ENCODE measurements at places on chromosomes 3 and 15.

DNA sequence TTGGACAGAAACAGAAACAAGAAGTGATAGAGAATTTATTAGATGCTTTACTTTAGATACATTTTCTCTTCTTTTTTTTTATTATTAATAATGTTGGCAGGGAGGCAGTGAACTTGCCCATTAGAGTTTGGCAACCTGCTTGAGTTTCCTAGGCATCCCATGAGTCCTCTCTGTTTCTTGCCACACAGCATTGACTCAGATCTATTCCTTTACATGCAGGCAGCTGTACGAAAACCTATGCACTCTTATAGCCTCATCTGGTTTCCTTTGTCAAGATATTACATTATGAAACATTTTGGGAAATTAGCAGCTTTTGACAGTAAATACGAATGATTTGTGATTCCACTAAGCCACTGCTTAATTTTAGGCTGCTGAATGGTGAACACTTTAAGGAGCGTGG, 23.3 kb downstream of the IL1RAP start:
- DNase-seq, result no peak

- no peak for DNase-seq
These were observed 9.4 kb upstream of the CHAC1 start for GRCh38 chr15:40943764-40944365.

GRCh38 chr3:100047455-100048141, 66.7 kb downstream of the FILIP1L start:
- DNase-seq, result no peak

DNA sequence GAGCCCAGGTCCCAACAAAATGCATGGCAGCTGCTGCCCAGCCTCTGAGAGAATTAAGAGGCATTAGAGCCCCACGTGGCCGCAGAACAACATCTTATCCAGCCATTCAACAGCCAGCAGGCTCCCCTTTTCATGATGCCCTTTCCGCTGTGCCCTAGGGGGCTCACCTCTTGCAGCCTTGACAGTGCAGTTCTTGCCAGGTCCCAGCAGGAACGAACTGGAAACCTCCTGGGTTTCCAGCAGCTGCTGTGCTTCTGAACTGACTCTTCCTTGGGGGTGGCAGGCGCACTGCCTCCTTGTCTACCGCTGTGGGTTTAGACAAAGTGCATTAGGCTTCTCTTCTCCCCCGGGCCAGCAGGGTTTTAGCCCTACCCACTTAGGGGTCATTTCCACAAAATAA, 85.2 kb downstream of the FAM174B start:
- no peak for DNase-seq

GRCh38 chr3:65922441-65922840, 116.3 kb downstream of the MAGI1 start:
- DNase-seq, result no peak

DNA sequence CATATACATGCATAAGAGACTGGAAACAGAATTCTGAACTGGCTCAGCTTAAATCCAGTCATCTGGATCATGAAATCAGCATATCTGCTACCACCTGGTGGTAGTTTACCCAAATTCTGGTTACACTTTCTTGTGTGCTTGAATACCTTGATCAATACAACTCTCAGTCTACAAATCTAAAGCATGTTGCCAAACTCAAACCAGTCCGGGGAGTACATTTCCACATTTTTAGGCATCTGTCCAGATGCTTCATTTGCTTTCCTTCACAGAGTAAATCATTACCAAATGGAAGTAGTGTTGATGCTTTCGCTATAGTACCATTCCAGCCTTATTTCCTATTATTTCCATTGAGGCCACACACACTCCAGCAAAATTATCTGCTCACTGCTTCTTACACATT, 126.4 kb downstream of the P2RY1 start:
- no peak for DNase-seq

GRCh38 chr3:161070252-161070930, 34.8 kb downstream of the B3GALNT1 start:
- no peak for DNase-seq

DNA sequence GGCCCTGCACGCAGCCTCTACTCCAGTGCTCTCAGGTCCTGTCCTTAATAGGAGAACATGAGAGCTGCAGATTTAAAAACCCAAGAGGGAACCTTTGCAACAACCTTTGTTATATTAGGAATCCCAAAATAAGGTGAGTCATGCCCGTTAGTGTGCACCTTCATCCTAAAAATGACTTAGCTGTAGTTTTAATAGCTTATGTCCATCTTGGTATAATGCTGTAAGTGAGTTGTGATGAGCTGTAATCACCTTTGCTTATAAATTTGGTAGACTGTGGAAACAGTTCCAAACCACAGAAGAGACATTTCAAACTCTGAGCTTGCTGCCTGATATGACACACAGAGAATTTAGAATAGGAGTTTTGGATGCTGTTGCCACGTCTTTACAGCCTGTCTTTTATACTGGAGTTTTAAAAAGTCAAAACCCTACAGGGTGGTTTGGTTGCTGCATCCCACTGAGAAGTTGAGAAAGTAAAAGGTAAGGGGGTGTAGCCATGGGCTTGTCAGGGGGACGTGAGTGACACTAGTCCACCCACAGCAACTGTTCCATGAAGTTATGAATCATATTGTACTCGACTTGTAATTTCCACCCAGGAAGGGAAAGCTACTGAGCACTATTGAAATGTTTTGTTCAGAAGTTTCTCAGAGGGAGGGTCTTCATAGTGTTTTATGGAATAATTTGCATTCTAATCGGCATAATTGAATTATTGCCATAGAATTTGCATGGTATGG, 27.4 kb upstream of the CD47 start:
- no peak for DNase-seq

GRCh38 chr15:90358124-90359033, 6.3 kb downstream of the ZNF774 start:
- DNase-seq, result no peak

GRCh38 chr15:31279221-31280045, 47.2 kb upstream of the KLF13 start:
- DNase-seq, result no peak

All from cortex of kidney (tissue), 1 donor.